ENCODE measurements at places on chromosomes 1 and 21. TPM values are rescaled to one million over a fixed set of nuclear protein-coding genes. Genes with fewer than 3 reads are reported as not detected.

DNA sequence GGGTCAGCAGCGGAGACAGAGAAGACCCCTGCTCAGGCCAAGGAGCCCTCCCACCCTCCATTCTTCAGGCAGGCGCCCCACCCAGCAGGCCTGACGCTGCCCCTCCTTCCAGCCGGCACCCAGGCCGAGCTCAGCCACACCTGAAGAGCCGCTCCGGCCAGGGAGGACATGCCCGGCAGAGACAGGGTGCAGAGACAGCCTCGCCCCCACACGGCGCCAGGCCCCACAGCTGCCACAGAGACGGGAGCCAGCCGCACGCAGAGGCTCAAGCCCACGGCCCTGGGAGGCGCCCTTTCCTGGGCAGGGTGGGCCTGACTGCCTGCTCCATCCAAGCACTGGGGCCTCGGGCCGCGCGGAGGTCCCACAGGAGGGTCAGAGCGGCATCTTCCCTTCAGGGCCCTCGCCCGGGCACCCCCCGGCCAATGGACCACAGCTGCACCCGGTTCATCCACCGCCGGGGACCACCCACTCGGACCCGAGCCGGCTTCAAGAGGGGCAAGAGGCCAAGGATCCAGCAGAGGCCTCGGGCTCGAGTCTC, 5.2 kb downstream of the TTLL10 start:
- DNase-seq = no peak

- no peak for DNase-seq
These were observed 40.0 kb downstream of the URB2 start for GRCh38 chr1:229665912-229666558.

The SMAP2 gene
- 21.6 TPM for polyA plus RNA-seq

- DNase-seq = no peak
These were observed 34.5 kb downstream of the RAB4A start for GRCh38 chr1:229305392-229305791.

DNA sequence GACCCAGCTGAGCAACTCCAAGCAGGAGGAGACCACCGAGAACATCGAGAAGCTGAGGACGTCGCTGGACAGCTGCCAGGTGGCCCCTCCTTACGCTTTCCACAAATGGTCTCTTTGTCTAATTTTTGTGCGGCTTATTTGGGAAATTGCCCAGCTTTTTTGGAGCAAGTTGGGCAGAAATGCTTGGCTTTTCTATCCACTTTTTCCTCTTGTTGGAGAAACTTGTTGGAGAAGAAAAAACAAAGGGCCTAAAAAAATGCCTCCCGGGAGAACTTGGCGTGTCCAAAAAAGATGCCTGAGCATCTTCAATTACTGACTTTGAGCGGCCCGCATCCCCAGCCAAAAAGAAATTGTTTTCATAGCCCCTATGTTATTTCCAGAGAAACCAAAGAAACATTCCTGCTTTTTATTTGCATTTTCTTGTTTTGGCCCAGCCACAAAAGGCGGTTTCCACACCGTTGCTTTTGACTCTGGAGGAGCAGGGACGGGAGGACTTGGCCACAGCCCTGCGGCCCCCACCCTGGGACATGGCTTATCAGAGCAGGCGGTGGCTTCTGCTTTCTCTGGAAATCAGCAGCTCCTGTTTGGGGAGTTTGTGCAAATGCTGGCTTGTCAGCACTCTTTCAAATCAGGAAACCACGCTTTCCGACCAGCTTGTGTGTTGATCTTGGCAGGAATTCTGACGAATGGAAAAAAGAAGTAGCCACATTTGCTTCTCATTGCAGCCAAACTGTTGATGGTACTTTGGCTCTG, 81.2 kb upstream of the EFHD2 start:
- DNase-seq = peak; percentile 35

DNA sequence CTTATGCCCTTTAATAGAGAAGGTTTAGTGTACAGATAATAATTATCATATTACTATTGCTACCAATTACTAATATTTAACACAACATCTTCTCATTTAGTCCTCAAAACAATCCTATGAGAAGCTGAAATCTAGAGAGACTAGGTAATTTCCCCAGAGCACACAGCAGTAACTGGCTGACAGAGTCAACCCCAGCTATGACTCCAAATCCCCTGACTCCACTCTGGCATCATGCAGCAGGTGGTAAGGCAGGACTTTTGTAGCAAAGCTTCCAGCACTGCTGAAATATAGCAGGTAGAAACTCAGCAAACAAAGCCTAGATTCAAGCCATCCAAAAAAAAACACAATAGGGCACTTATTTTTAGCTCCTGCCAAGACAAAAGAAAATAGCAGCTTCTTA, 79.3 kb upstream of the RGS2 start:
- no peak for DNase-seq

DNA sequence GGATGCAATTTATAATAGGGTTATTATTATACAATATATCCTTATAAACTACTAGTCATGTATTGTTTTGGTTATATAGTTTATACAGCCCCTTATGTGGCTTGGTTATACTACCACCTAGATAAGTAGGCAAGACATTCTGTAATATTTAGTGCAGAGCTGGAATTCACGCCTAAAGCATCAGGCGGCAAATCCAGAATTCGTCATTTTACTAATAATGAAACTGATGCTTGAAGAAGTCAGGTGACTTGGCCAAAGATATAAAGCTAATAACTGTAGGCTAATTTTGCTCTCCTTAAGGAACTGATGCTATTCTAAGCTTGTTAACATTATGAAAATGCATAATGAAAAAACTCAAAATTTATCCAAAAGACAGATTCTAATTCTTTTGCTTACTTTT, 10.8 kb downstream of the NSL1 start:
- DNase-seq = no peak

The AGMAT gene
- 51.9 TPM for polyA plus RNA-seq

- DNase-seq = no peak
These were observed 2.1 kb upstream of the EFHD2 start for GRCh38 chr1:15407580-15407979.

The KRTAP22-2 gene
- not detected for polyA plus RNA-seq

- no peak for DNase-seq
These were observed 84.7 kb downstream of the LRRC8D start for GRCh38 chr1:89905395-89906058.

DNA sequence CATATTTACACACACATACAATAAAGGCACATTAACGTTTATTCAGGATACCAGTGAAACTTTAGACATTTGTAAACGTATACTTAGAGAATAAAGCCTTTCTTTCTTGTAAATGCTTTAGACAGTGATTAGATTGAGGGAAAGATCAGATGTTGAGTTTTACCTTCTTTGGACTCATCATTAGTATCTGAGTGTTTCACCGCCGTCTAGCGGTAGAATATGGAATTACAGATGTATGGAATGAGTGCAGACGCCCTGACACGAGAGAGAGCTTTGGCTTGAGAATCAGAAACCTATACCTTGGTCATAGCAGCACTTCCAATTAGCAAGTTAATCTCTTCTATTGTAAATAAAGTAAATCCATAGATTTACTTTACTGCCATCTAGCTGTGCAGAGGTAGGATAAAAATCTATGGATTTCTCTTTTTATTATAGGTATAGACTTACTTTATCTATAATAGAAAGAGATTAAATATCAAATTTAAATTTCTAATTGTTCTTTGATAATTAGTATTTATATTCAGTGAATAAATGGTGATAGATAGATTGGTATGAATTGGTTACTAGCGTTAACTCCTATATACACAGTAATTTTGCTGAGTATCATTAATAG, 12.6 kb downstream of the FLG2 start:
- peak; percentile 24 for DNase-seq

DNA sequence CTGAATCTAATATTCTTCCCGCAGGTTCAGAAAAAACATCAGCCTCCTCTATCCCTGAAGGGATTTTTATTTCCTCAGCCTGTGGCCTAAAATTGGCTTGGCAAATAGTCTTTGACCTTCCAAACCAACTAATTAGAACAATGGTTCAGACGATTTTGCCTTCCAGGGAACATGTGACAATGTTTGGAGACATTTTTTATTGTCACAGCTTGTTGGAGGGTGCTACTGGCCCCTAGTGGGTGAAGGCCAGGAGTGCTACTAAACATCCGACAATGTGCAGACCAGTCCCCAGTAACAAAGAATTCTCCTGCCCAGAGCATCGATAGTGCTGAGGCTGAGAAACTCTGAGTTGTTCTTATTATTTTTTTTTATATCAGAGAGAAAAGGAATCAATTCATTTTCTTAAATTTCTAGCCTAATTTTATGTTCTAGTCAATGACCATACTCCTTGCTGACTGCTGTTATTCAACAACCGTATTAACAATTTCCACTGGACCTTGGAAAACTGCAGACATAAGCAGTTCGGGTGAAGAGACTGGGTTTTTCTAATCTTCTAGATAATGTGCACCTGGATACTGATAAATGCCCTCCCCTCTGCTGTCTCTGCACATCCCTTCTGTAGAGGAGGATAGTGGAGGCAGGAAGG, 280.7 kb downstream of the LMX1A start:
- no peak for DNase-seq

The NR1I3 gene
- polyA plus RNA-seq = 13.1 TPM

GRCh38 chr1:71270394-71270915, 189.6 kb upstream of the ZRANB2 start:
- no peak for DNase-seq

The TCHHL1 gene
- not detected for polyA plus RNA-seq

DNA sequence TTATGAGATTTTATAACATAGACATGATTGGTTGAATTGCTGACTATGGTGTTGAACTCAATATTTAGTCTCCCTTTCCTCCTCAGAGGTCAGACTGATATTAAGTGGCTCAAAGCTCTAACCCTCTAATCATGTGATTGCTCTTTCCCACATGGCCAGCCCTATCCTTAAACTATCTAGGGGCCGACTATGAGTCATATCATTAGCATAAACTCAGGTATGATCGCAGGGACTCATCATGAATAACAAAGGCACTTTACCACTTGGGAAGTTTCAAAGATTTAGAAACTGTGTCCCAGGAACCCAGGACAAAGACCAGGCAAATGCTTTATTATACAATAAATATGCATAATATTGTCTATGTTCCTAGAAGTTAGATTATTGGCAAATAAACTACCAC, 894.6 kb upstream of the NEGR1 start:
- no peak for DNase-seq

All from large intestine (tissue), 12 donors.